ENCODE measurements at places on chromosomes 4 and X.
A peak's percentile ranks its signal among the peaks of the same experiment; 100 is the strongest.

DNA sequence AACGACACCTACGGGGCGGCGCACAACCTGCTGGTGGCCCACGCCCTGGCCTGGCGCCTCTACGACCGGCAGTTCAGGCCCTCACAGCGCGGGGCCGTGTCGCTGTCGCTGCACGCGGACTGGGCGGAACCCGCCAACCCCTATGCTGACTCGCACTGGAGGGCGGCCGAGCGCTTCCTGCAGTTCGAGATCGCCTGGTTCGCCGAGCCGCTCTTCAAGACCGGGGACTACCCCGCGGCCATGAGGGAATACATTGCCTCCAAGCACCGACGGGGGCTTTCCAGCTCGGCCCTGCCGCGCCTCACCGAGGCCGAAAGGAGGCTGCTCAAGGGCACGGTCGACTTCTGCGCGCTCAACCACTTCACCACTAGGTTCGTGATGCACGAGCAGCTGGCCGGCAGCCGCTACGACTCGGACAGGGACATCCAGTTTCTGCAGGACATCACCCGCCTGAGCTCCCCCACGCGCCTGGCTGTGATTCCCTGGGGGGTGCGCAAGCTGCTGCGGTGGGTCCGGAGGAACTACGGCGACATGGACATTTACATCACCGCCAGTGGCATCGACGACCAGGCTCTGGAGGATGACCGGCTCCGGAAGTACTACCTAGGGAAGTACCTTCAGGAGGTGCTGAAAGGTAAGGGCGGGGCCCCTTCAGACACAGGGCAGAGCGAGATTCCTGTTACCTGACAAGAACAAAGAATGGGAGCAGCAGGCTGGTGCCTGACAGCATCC is 11.7 kb downstream of the RPL9 start:
- peak; percentile 71 for DNase-seq

- no peak for DNase-seq
Measured at GRCh38 chr4:173642509-173642908, 112.5 kb upstream of the HAND2 start.

- no peak for DNase-seq
Measured at GRCh38 chr4:136737066-136737465, 795.2 kb downstream of the PCDH18 start.

- no peak for DNase-seq
Measured at GRCh38 chrX:87578978-87579377, 61.4 kb downstream of the KLHL4 start.

DNA sequence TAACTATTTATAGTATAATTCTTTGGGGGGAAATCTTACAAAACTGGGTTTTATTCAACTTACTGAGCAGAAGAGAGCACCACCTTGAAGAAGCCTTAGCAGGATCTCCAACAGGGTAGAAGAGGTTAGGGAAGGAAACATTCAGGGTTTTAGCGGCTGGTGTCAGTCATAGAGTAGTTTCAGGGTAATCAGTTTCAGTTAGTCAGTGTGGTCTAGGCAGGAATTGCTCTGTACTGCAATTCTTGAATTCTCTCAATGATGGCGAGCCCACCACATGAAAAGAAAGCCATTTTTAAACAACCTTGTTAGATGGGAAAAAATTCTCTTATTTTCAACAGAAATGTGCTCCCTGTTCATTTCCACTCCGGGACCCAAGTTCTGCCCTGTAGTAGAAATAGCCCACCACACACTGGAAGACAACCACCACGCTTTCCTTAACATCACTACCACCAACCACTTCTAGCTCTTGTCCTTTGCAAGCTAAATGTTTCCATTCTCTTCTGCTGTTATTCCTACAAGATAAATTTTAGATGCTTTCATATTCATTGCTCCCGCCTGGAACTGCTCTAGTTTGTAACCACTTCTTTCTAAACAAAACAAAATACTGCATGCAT is 25.9 kb downstream of the COL25A1 start:
- no peak for DNase-seq

GRCh38 chrX:38881066-38881465 is 79.8 kb downstream of the MID1IP1 start:
- DNase-seq: no peak

DNA sequence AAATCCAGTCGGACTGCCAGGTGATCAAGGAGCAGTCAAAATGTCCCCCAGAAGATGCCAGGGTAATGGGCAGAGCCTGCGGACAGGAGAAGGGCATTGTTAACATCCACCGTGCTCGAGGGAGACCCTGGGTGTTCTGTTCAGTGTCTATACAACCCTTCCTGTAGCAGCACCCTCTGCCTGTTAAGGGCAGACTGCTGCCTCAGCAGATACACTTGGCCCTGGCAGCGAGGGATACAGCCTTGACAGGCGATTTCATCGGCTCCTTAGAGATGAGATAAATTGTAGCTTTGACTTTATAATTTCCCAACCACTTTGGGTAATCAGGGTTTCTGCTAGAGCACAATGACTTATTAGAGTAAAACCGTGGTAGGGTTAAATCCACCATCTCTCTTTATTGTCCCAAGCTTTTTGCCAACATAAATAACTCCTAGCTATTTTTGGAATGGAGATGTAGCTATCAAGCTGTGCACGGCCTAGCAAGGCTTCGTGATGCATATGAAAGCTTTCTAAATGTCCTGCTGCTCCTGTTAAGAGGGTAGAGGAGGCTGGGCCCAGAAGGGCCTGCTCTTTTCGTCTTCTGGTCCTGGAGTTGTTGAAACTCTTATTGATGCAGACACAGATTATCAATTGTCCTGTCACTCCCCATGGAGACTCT is 195.9 kb downstream of the CPEB2 start:
- DNase-seq: no peak

GRCh38 chr4:86927843-86928395 is 6.9 kb upstream of the AFF1 start:
- DNase-seq: no peak

DNA sequence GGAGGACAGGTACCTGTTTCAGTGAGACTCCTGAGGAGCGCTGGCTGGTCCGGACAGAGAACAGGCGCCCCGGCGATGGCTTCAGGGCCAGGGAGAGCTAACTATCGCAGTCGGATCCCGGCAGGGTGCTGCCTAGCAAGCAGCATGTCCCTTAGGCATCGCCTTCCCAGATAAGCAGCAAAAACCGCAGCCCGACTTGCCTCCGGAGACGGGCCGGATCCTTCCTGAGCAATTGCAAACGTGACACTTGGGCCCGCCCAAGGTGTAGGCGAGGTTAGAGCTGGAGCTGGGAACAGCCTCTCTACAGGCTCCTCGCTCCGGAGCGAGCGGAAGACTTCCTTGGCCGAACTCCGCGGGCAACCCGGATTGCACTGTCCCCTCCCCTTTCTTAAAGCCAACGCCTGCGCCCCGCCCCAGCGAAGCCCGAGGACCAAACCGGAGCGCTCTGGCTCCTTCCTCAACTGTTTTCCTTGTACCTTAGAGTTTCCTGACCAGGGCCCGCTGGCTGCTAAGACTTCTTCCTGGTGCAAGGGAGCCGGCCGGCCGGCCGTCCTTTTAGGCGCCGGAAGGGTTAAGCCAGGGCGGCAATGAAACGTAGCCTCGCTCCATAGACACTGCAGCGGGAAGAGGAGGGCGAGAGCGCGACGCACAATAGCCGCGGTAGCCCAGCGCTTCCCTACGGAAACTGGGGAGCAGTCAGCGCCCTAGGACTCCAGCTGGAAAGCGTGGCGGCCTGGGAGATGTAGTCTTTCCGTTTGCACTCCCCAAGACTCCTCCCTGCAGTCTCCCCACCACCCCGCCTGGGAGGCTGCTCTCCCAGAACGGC is at the start of gene OPHN1:
OPHN1 (minus strand) TSS at position 341 of the 826 bp plus-strand sequence. CDS start 475 bp downstream, outside the sequence.
- DNase-seq: peak; percentile 80

DNA sequence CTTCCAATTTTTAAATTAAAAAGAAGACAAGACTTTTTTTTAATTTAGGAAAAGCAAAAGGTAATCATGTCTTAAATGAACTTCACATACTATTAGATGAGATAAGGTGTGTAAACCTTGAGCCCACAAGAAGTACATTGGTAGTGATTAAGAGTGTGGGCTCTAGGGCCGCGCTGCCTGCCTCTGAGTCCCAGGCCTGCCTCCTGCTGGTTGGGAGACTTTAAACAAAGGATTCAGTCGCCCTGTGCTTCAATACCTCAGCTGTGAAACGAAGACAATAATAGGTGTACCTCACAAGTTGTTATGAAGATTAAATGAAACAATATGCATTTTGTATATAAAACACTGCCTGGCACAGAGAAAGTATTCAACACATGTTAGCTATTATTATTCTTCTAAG is 95.9 kb upstream of the MYOZ2 start:
- DNase-seq: no peak

GRCh38 chrX:136652822-136653723 is 5.1 kb downstream of the CD40LG start:
- DNase-seq: no peak

- peak; percentile 83 for DNase-seq
Measured at GRCh38 chrX:20265221-20265725, 1.4 kb downstream of the RPS6KA3 start.

- DNase-seq: no peak
Measured at GRCh38 chr4:149766135-149766534, 49.5 kb downstream of the IQCM start.

DNA sequence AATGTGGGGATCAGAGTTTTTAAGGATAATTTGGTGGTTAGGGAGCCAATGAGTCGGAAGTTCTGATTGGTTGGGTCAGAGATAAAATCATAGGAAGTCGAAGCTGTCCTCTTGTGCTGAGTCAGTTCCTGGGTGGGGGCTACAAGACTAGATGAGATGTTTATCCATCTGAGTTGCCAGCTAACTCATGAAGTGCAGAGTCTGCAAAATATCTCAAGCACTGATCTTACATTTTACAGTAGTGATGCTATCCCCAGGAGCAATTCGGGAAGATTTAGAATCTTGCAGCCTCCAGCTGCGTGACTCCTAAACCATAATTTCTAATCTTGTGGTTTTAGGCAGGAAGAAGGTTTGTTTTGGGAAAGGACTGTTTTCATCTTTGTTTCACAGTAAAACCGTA is 565.8 kb upstream of the SPANXN1 start:
- DNase-seq: no peak

DNA sequence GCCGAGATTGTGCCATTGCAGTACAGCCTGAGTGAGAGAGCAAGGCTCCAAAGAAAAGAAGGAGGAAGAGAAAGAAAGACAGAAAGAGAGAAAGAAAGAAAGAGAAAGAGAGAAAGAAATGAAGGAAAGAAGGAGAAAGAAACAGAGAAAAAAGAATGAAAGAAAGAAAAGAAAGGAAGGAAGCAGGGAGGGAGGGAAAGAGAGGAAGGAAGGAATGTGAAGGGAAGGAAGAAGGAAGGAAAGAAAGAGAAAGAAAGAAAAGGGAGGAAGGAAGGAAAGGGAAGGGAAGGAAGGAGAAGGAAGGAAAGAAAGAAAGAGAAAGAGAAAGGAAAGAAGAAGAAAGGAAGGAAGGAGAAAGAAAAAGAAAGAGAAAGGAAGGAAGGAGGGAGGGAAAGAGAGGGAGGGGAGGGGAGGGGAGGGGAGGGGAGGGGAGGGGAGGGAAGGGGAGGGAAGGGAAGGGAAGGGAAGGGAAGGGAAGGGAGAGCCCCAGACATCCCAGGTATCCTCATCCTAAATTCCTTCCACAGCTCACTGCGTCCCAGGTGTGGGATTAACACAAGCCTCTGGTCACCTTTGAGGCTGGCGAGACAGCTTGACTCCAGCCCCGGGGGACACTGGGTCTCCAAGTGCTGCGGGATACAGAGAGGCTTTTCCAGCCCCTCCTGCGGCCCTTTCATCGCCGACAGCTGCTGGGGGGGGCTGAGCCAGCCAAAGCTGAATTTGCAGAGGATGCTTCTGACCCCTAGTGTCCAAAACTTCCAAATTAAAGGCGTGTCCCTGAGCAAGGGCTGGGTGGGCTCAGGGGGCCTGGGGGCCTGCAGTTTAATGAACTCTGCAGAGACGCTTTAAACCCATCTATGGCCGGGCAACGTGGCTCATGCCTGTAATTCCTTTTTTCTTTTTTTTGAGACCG is 24.2 kb upstream of the CSF2RA start:
- no peak for DNase-seq

DNA sequence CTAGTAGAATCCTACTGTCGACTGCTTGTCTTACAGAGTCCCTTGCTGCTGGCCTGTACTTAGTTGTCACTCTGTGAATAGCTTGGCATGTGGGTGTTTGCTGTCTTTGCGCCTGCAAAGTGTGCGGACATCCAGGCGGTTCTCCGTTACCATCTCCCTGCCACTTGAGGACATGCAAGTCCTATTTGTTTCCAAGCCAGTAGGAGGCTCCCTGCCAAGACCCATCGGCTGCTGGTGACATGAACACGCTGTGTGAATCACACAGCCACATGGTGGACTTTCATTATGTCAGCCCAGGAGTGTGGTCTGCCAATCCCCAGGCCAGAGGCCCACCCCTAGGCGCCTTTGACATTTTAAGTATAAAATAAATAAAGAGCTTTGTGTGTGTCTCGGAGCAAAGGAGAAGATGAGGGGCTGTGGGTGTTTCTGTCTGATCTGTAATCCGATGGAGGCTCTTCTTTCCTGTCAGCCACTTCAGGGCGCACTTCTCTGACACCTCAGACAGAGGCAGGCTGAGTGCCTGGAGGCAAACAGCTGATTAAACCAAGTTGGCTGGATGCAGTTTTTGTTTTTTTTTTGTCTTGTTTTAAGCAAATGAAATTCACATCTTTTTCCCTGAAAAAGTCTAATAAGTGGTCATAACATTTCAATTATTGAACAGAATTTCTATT is 51.5 kb downstream of the ALPK1 start:
- DNase-seq: no peak

DNA sequence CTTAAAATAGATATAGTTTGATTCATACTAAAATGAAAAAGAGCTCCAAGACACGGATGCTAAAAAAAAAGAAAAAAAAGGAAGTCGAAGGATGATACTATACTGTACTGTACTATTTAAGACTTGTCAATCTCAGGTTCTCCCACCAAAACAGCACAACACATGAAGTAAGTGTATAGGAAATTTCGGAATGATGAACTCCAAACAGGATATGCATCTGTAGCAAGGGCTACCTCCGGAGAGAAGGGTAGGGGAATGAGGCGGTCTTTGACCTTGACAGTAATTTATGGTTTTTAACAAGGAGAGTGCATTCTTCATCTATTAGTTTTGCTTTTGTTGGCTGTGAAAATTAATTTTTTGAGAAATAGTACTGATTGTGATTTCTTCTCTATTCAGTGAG is 541 bp upstream of the FIP1L1 start:
- DNase-seq: no peak

DNA sequence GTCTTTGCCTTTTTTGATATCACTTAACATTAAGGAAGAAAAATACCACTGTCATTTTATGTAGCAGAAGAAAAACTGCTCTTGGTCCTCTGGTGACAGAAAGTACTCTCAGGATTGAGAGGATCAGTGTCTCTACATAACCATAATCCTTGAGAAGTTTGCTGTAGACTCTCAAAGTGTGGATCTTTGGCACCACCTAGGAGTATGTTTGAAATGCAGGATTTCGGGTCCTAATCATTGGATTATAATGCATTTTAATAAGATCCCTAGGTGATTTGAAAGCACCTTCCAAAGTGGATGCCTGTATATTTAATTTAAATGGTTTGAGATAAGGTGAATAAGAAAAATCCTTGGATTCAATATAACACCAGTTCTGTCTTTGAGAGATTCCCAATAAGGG is 23.2 kb downstream of the MOB1B start:
- DNase-seq: no peak

DNA sequence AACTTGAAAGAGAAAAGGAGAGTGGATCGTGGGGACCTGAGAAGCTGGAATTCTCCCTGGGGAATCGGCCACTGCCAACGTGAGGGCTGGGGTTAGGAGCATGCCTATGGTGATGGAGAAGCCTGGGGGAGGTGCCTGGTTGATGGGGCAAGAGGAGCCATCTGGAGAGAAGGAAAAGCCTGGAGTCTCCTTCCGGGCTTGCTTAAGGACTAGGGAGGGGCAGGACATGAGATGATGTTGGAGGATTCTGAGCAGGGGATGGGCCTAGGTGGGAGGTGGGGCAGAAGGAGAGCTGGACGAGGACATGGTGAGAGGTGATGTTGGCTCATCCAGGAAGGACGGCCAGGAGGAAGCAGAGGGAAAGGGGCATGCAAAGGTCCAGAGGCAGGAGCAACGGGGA is 35.0 kb upstream of the GYG2 start:
- DNase-seq: no peak
